ENCODE measurements at places on chromosomes 3 and 15. TPM values are rescaled to one million over a fixed set of nuclear protein-coding genes. Genes with fewer than 3 reads are reported as not detected.

Gene ISL2
- total RNA-seq = 0.67 TPM

Gene SEMA3B
- total RNA-seq = 22.1 TPM

- no peak for DNase-seq
Observed at GRCh38 chr3:159629329-159630084, 359.1 kb upstream of the IL12A start.

DNA sequence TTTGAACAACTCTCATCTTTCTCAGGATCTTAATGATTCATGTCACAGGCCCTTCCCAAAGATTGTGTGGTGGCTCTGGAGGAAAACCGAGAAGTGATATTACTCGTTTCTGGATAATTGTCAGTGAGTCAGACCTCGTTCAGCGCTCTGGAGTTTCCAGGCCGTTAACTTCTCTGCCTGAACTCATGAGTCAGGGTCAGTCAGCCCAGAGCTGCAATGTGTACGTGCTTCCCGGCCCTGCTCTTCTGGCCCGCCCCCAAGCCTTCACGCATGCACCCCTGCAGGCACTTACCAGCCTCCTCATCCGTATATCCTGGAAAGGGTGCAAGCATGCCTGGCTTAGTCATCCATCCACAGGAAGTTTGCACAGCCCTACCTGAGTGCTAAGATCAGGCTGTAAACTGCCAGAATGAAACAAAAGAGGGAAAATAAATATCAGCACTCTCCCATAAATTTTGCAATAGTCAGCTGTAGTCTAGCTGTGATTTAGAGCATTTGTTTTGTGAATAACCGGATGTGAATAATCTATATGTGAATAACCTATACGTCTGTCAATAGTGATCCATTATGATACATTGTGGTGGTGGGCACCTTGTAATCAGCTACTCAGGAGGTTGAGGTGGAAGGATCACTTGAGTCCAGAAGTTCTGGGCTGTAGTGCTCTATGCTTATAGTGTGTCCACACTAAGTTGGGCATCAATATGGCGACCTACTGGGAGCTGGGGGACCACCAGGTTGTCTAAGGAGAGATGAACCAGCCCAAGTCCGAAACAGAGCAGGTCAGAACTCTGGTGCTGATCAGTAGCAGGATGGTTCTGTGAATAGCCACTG, 35.3 kb upstream of the SEMA4B start:
- DNase-seq = no peak

GRCh38 chr15:52778457-52778856, 11.7 kb downstream of the ONECUT1 start:
- no peak for DNase-seq
